ENCODE measurements at places on chromosomes 11 and 22. TPM values are rescaled to one million over a fixed set of nuclear protein-coding genes. Genes with fewer than 3 reads are reported as not detected.

The PTPRCAP gene
- total RNA-seq = 0.89 TPM

The BACE1 gene
- 75.0 TPM for total RNA-seq

The APOL6 gene
- total RNA-seq = 14.3 TPM

The AMPD3 gene
- 6.2 TPM for total RNA-seq

The OR10A2 gene
- not detected for total RNA-seq

The SPTBN2 gene
- total RNA-seq = 12.9 TPM

Data from osteocyte (in vitro differentiated cells).